ENCODE measurements at places on chromosomes 6 and 20. TPM values are rescaled to one million over a fixed set of nuclear protein-coding genes. Genes with fewer than 3 reads are reported as not detected.

Gene CPXM1
- total RNA-seq, result 2.7 TPM

Gene CCN6
- total RNA-seq, result 0.32 TPM

Gene SLC22A7
- not detected for total RNA-seq

Gene NINL
- total RNA-seq, result 4.1 TPM

Gene OSER1
- total RNA-seq, result 22.5 TPM

Gene ESF1
- 22.0 TPM for total RNA-seq

Gene AIF1
- total RNA-seq, result 96.1 TPM
